Stimulated activated CD4-positive, alpha-beta T cell treated with anti-CD3 and anti-CD28 coated beads, Interleukin-12 subunit alpha, Interleukin-12 subunit beta, amount 100 ng/mL, for 48 hours (primary cell): ENCODE measurements at places on chromosomes 2 and 18.

GRCh38 chr2:143974262-143974661, 545.7 kb downstream of the ZEB2 start:
- DNase-seq: no peak

- DNase-seq: no peak
Measured at GRCh38 chr2:188308483-188308882, 16.8 kb downstream of the GULP1 start.

DNA sequence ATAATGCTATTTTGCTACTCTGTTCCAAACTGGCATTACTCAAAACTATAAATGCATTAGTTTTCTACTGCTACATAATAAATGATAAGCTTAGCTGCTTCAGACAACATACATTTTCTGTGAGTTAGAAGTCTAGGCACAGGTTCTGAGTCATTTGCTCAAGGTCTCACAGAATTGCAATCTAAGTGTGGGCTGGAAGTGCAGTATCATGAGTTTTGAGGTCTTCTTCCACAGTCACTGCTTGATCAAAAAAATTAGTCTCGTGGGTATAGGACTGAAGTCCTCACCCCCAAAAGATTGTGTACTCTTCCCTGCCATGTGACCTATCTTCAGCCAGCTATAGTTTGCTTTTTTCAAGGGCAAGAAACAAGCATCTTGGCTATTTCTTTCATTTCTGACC, 676.9 kb downstream of the ADCYAP1 start:
- no peak for DNase-seq

GRCh38 chr2:203697190-203697589, 9.2 kb upstream of the CD28 start:
- no peak for DNase-seq

DNA sequence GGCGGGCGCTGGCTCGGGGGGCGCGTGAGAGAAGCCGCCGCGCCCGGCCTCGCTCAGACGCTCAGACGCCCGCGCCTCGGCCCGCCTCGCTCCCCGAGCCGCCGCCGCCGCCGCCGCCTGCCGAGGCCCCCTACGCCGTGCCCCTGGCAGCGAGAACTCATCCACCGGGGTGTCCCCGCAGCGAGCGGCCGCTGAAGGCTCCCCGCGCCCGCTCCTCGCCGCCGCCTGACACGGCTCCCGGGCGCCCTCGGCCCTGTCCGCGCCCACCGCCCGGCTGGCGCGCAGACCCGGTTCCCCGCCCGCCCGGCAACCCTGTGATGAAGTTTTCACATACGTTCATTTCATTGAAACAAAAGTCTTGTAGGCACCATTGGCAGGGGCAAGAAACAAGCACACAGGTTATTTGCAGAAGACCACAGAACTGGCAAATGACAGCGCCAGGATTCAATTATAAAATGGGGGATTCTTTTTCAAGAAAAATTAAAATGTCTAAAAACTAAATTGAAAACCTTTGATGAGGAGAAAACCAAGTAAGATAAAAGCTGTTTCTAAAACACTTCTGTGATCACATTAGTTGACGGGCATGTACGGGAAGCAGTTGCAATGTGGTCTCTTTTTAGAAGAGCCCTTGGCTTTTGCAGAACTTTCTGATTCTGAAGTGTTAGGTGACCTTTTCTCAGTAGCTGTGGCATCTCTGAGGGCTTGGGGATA, 50.5 kb upstream of the TUBA3D start:
- no peak for DNase-seq

- no peak for DNase-seq
Measured at GRCh38 chr2:20050646-20051531, 539 bp downstream of the LAPTM4A start.

GRCh38 chr18:1150344-1150743, 245.7 kb downstream of the ADCYAP1 start:
- no peak for DNase-seq

GRCh38 chr2:99793022-99793421, 303.2 kb upstream of the REV1 start:
- DNase-seq: no peak

DNA sequence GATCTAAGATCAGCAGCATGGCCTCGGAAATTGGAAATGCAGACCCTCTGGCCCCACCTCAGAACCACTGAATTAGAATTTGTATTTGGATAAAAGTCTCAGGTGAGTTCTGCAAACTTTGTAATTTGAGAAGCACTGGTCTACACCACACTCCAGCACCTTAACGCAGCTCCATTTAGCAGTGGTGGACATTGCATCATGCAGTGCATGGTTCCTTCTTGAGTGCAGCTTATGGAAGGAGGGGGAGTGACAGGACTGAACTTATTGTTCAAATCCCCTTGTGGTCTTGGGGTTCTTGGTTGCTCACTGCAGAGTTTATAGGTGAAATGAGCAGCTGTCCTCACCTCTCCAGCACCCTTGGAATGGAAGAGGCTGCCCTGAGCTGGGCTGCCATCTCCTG, 17.4 kb upstream of the STEAP3 start:
- DNase-seq: no peak

- no peak for DNase-seq
Measured at GRCh38 chr2:74583504-74583903, 29.0 kb downstream of the DOK1 start.

DNA sequence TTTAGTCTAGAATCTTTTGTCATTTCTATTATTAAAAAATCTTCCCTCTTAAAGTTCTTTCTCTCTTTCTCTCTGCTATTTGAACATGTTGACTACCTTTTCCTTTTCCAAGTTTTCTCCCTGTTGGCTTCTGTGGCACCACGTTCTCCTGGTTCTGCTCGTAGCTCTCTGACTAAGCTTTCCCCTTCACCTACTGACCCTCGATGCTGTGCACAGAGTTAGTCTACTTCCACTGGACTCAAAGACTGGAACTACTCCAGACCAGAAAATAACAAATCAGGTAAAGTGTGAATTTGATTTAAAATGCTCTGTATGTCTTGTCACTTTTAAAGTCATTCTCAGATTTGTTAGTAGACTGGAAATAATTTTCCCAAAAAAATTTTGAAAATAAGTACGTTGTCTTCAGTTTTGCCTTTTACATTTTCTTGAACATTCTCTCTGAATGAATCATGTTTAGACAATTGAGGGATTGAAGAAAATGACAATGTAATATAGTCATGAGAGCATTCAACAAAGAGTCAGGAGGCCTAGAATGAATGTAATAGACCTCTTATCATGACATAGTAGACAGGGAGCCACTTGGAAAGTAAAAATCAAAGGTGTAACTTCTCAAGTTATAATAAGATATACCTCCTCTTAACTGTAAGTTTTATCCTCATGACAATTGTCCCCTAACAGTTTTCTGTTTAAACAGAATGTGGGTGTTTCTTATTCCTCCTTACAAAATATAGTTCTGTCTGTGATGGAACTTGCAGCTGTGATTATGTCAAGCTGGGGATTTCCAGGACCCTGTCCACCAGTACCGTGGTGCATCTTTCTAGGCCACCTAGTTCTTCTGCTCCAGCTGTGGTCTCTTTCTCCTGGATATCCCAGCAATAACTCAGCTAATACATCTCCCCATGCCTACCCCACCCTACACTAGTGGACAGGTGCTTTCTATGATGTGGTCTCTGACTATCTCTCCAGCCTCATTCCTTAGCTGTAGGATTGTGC, 25.5 kb downstream of the ITPRID2 start:
- DNase-seq: no peak

- DNase-seq: no peak
Measured at GRCh38 chr2:69605284-69605683, 38.3 kb downstream of the AAK1 start.

- DNase-seq: no peak
Measured at GRCh38 chr2:30436859-30437435, 10.1 kb upstream of the LCLAT1 start.

DNA sequence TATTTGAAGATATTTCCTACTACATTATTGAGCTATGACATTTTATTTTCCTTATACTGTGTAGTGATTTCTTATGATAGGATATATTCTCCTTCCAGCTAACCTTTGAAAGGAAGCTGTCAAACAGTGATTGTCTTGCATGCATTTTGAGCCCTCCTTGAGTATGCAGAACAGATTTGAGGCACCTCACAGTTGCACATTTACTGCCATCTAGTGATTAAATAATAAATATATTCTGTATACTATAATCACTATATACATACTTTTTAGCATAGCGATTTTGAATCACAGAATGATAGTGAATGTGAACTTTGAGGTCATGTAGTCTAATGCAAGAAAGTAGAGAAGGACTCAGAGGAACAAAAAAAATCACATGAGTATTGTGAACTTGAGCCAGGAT, 268.4 kb upstream of the CDH19 start:
- no peak for DNase-seq

- no peak for DNase-seq
Measured at GRCh38 chr2:219713110-219713509, 85.7 kb downstream of the SLC4A3 start.

DNA sequence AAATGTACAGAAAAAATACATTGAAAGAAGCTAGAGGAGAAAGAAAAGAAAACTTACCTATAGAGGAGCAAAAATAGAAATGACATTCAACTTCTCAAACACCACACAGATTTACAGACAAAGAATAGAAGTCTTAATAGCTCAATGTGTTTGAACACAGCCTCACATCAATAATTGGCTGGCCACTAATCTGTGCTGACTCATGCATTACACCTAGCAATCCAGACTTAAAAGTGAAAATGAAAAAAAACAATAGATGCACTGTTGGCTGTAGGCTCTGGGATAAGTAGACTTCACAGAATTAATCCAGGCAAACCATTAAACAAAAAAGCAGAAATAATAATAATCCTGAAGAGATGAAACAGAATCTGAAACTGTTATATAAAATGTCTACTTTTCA, 961.3 kb upstream of the CELF4 start:
- DNase-seq: no peak

GRCh38 chr18:62784338-62784965, 69.1 kb downstream of the PHLPP1 start:
- DNase-seq: no peak
